Smooth muscle cell of bladder (primary cell): ENCODE measurements at places on chromosomes 7 and 10. TPM values are rescaled to one million over a fixed set of nuclear protein-coding genes. Genes with fewer than 3 reads are reported as not detected.

Gene SNX8
- total RNA-seq = 8.8 and 13.9 TPM in 2 replicates

Gene SH2D4B
- total RNA-seq = not detected in 2 replicates

Gene ACSL5
- total RNA-seq = 1.7 and 2.2 TPM in 2 replicates

Gene FAM24B
- total RNA-seq = 2.6 and 2.7 TPM in 2 replicates

Gene MLXIPL
- total RNA-seq = 0.37 and 0.57 TPM in 2 replicates

Gene PKD1L1
- under 0.01 and 0.09 TPM in 2 replicates for total RNA-seq

Gene TYW1B
- total RNA-seq = 1.3 and 5.1 TPM in 2 replicates

Gene AFAP1L2
- total RNA-seq = 0.09 and 0.14 TPM in 2 replicates

Gene BLNK
- total RNA-seq = 0.09 and 0.28 TPM in 2 replicates

Gene OPN4
- total RNA-seq = not detected in 2 replicates

Gene WNT8B
- total RNA-seq = not detected in 2 replicates

Gene TMEM178B
- under 0.01 and 0.09 TPM in 2 replicates for total RNA-seq

Gene HTR5A
- not detected in 2 replicates for total RNA-seq

Gene PLAC9
- 12.3 and 18.9 TPM in 2 replicates for total RNA-seq

Gene MYH16
- total RNA-seq = not detected in 2 replicates

Gene VIPR2
- 0.85 and 0.92 TPM in 2 replicates for total RNA-seq

Gene COL13A1
- 11.7 and 20.3 TPM in 2 replicates for total RNA-seq

Gene AZGP1
- 0.09 TPM in 1 of 2 replicates, not detected in the other for total RNA-seq

Gene GLI3
- total RNA-seq = 4.1 and 5.1 TPM in 2 replicates

Gene SRGN
- 36.7 and 87.9 TPM in 2 replicates for total RNA-seq

Gene IGF2BP3
- 8.4 and 12.8 TPM in 2 replicates for total RNA-seq

Gene HOXA1
- total RNA-seq = 0.28 and 1.00 TPM in 2 replicates

Gene ZNF503
- total RNA-seq = 4.7 and 6.8 TPM in 2 replicates

Gene UPF2
- total RNA-seq = 15.0 and 15.2 TPM in 2 replicates

Gene SPAM1
- total RNA-seq = not detected in 2 replicates
